Activated naive CD4-positive, alpha-beta T cell (primary cell): ENCODE measurements at places on chromosomes 7 and 10.

GRCh38 chr7:37526623-37527022 lies 78.0 kb upstream of the ELMO1 start:
- DNase-seq = no peak

DNA sequence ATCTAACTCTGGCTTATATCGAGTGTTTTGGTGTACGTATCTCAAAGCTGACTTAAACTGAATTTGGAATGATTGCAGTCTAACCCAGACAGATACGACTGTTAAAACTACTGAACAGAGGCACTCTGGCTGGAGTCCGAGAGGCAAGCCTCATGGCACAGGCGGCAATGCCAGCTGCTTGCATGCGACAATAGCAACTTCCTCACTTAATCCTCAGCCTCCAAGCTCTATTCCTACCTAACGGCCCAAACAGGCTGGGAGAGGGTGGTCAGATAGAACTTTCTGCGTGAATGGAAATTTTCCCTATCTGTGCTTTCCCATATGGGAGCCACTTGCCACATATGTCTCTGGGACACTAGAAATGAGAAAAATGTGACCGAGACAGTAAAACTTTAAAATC lies 292.0 kb upstream of the KLF6 start:
- no peak for DNase-seq

GRCh38 chr10:58143944-58144343 lies 123.8 kb downstream of the IPMK start:
- no peak for DNase-seq

- no peak for DNase-seq
Measured at GRCh38 chr7:105011831-105012502, 2.0 kb upstream of the KMT2E start.

DNA sequence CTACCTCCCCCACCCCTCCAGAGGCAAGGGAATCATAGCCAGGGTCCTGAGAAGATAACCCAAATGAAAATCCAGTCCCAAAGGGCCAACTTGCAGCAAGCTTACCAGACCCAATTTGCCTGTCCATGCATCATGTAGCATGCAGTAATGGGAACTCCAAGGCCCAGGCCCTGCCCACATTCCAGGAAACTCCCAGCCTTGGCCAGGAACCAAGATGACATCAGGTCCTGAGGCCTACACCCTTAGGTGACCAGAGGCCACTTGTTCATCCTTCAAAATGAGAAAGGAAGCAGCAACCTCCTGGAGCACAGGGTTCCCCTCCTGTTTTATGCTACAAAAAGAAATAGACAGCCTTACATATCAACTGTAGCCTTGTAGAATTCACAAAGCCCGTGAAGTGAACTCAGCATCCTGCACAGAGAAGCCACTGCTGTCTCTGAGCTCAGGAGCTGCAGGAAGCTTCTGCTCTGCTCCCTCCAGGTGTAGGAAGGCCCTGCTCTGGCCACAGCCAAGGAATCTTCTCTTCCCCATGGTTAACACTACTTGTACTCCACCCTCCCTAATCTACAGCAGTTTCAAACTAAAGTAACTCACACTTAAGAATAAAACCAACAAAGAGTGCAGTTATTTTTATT lies 30.3 kb upstream of the GRB10 start:
- no peak for DNase-seq

DNA sequence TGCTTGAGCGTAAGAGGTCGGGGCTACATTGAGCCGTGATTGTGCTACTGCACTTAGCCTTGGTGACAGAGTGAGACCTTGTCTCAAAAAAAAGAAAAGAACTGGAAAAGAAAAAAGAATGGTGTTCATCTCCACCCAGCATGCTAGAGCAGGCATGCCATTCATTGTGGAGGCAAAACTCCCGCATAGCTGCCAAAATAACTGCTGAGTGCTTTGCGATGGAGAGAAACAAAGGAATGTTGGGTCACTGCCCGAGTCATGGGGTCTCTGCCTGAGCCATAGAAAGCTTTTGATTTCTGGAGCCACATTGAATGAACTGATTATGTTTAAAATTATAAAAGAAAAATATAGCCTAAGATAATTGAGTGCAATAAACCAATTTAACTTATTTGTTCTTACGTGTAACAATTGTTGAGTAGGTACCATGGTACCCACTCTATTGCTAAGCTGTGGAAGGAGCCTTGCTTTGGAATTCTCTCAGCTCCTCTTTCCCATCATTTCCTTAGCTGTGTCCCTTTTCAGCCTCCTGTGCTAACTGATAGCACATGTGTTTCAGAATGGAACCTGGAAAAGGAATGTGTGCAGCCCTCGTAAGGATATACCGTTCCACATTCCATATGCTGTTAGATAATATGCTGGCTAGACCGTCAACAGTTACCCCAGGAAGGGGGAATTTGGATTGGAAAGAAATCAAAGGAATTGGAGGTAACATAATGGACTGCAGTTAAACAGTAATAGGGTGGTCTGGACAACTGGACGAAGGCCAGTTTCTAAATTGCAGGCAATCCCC lies 99.0 kb downstream of the KIAA1217 start:
- DNase-seq = no peak

DNA sequence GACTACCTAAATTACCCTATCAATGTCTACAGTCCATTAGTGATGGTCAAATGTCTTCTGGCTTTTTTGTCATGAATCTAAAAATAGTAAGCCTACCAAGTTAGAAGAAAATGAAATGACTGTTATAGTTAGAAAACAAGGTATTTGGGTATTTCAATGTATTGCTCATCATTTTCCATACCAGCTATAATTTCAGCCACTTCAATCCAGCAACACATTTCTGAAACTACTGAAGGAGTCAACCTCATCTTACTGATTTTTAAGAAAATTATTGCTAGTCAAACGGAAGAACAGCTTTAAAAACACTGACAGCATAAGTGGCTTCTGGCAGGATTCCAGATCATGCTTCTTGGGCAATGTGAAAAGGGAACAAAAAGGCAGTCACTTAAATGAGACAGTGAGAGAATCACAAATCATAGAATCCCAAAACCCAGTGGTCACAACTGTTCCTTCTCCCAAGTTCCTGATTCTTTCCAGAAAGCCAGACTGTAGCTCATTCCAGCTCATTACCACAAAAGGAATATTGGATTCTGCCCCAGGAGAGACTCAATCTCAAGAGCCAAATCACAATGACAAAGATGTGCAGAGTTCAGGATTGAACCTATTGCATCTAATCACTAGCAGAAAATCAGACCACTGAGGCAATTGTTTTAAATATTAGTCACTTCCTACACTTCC lies 61.2 kb upstream of the LRRN3 start:
- DNase-seq = no peak

- no peak for DNase-seq
Measured at GRCh38 chr10:65943451-65943850, 982.4 kb upstream of the LRRTM3 start.

DNA sequence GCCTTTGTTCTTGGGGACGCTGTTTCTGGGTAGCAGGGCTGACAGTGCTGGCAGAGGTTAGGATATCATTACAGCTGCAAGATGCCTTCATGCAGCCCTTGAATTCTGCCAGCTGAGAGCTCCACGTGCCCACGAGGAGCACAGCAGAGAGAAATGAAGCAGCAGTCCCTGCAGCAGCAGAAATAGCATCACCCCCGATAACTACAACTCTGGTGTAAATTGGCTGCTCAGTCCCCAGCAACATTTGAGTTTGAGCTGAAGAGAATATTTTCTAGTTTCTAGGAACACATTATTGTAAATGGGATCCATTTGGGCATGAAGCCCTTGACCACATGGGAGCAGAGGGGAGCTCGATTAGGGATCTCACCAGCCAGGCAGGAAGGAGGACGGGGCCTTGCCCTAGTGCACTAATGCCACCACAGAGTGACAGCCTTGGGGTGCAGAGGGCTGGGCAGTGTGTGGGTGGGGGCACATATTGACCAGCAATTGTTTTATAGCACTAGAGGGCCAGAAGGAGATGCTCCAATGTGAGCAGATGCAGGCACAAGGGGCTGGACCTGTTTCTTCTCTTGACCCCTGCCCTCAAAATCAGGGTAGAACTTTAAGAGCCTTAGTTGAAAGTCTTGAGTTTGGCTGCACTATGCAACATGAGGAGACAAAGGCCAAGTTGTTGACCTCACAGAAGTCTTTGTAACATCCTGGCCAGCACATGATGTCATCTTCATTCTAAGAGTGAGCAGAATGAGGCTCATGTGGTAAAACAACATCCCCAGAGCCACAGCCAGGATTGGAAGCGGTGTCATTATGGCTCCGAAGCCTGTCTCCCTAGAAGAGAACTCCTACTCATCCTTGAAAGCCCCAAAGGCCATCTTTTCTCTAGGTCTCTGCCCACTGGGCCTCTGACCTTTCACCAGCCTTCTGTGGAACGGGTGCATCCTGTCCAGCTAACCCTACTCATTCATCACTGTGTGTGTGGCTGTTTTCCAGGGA lies 52.6 kb downstream of the ADCY1 start:
- DNase-seq = no peak

DNA sequence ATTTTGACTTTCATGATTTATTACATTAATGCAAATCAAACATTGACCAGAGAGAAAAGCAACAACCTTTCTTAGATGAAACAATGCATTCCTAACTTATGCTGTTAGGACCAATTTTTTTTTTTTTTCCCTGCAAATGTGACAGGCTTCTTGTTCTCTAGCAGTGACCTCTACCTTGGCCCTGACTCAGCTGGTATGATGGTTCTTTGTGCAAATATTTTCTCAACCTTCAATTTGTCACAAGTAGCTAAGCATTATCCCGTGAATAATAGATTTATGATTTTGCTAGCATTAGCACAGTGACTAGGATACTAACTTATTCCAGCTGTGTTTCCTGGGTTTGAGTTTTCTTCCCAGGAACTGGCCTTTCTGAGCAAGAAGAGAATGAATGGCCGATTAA lies 64.9 kb downstream of the PPP1R9A start:
- no peak for DNase-seq
